AG08395 (cell line): ENCODE measurements at places on chromosomes 12 and 14.

DNA sequence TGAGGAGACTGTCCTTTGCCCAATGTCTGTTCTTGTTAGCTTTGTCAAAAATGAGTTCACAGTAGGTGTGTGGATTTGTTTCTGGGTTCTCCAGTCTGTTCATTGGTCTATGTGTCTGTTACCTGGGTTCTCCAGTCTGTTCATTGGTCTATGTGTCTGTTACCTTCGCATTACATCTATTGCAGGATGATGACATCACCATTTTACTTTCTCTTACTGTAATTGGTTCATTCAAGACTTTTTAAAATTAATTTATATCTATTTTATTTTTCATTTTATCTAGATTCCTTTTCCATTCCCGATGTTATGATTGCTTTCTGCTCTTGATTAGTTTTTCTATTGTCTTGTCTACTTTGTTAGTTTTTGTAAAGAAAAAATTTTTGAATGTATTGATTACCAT, 615.5 kb downstream of the SOX5 start:
- no peak for DNase-seq

DNA sequence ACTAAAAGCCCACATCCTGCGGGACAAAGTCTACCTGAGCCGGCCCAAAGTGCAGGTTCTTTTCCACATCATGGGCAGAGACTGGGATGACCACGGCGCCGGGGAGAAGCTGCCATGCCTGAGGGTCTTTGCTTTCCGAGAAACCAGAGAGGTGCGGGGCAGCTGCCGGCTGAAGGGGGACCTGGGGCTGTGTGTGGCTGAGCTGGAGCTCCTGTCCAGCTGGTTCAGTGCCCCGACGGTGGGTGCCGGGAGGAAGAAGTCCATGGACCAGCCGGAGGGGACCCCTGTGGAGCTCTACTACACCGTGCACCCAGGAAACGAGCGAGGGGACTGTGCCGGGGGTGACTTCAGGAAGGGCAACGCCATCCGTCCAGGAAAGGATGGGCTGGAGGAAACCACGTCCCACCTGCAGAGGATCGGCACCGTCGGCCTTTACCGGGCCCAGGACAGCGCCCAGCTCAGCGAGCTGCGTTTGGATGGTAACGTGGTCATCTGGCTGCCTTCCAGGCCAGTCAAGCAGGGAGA, 148.1 kb downstream of the TMEM132C start:
- no peak for DNase-seq

DNA sequence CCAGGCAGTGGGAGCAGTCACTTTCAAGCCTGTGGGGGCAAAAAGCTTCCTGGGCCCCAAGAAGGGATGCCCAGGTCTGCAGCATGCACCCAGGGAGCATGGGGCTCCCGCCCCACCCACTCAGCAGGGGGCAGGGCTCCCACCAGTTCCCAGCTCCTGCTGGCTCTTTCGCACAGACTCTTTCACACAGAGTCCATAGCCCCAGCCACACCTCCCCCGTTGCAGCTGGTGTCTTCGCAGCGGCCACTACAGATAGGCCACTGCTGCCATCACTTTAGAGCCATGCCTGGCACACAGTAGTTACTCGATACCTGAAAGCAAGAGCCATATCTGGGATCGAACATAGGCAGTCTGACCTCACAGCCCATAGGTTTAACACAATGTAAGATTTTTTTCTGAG, 98.2 kb downstream of the NUAK1 start:
- no peak for DNase-seq

DNA sequence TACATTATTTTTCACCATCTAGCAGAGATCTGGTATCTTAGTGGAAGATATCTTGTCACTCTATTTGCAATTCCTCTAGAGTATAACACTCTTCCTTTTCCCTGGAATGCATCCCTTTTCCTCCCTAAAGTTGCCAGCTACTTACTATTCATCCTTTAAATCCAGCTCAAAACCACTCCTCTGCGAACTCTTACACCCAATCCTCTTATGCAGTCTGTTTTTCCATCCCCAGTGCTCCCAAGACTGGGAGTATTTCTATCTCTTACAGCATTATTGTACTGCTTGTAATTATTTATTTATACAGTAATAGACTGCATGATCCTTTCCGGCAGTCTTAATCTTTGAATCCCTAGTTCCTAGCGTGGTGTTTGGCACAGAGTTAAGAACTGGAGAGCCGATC, 2.9 kb upstream of the SRGAP1 start:
- no peak for DNase-seq

DNA sequence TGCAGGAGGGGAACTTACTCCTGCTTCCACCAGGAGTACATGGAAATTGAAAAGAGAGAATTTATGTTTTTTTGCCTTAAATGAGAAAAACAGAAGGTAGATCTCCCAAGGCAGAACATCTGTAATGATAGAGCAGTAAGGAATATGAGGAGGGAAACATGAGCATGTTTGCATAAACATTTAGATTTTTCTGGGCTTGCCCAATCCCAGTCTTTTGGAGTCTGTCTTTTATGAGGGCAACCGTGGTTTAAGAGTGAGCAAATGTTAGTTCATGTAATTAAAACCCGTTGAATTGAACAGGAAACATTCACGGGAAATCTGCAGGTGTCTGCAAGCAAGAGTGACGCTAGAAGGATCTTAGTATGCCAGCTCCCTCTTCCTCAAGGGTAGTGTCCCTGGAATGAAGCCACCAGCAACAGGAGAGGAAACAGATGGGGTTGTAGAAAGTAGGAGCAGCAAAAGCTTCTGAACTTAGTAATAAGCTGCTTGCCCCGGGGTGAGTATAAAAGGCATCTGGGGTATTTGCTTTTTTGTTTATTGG, 79.3 kb downstream of the ARF6 start:
- DNase-seq = peak; percentile 34
